ENCODE measurements at places on chromosomes 11 and 22.

- DNase-seq = no peak
Measured at GRCh38 chr11:2689651-2690575, 9.9 kb downstream of the KCNQ1OT1 start.

GRCh38 chr11:32184041-32184722, 93.3 kb downstream of the RCN1 start:
- no peak for DNase-seq

DNA sequence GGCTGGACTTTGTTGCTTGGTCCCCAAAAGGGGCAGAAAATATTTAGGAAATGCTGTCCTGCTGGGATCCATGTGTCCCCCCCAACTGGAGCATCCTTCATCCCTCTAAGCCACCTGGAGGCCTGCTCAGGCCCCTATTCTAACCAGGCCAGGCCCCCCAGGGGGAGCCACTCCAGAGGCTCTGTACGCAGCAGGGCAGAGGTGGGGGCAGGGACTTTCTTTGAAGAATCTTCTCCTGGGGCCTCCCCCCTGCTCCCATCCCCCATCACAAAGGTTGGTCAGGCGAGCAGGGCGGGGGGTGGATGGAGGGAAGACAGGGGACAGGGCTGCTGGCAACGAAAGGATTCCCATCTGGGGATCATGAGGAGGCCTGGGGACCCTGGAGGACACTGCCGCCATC, 170.8 kb downstream of the MN1 start:
- no peak for DNase-seq

DNA sequence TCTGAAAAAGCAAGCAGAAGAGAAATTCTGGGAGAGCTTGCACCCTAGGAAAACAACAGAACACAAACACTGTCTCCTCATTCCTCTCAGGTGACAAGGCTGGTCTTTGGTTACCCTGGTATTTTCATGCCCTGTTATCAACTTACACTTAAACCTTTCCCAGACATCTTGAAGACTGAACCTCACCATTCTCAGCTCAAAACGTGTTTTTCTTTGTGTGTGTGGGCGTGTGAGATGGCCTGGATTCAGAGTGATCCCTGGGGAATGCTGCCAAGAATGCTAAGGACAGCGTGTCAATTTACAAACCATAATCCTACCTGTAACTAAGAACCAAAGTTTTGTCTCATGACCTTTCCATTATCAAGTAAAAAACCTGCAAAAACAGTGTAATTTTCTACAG, 33.3 kb downstream of the ELF5 start:
- DNase-seq = no peak

DNA sequence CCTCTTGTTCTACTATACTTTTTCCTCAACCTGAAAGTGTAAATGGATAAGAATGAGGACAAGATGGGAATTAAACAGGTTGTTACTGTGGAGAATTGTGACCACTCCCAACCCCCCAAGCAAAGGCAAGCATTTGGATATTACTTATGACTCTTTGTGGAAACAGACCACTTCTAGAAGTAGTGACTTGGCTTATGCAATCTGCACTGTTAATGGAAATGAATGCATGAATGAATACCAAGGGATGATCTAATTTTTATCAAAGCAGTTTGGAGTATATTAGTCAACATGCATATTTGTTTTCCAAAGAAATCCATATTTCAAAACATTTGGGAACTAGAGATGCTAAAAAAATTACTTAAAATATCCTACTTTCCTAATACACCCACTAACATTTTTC, 35.3 kb downstream of the AMOTL1 start:
- no peak for DNase-seq

DNA sequence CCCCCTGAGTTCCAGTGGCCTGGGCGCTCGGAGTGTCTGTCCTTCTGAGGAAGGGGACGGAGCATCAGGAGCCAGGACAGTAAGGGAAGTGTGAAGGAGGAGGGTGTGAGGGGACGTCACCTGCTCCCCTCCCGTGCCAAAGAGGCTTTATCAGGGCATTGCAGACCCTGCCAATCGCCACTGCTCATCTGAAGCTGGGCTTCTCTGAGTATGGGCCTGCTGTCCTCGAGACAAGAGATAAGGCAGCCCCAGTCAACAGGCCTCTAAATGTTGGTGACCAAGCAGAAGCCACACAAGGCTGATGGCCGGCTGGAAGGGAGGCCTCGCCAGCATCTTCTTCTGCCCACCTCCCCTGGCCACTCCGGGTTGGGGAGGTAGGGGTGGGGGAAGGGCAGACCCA, 29.8 kb downstream of the LIF start:
- no peak for DNase-seq

DNA sequence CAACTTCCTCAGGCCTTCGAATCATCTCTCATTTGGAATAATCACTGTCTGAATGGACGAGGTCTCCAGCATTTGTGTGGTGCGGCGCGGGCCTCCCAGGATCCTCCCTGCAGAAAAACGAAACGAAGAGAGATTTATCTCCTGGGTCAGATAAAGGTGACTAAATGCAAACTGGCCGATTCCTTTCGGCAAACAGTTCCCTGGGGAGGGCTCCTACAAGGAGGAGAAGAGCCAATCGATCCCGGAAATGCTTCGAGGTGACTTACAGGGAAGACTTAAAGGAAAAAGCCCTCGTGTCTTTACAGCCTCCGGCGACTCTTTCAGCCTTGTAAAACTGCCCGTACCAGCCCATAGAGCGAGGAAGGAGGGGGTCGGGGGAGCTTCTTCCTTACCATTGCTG, 126.5 kb downstream of the MIAT start:
- DNase-seq = no peak

GRCh38 chr11:35065566-35065965, 73.4 kb upstream of the CD44 start:
- DNase-seq = no peak

DNA sequence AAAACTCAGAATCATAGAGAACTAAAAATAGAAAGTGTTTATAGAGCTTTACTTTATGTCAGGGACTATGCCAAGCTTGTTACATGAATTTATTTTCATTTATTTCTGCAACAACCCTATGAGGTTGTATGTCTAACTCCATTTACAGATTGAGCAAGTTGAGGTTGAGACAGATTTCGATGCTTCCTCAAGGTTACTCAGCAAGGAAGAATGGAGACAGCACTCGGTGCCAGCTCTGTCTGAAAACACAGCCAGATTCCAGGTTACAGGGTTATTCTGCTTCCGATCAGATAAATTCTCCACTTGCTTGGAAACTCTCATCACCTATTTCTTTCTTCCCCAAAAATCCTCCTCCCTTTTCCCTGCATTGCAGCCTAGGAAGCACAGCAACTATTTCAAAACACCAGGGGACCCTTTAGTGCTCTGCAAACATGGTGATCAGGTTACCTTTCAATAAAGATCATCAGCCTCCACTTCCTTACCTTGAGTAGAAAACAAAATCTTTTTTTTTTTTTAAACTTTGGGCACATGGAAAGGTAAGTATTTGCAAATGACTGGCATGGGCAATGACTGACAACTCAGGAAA, 7.0 kb downstream of the MMP3 start:
- DNase-seq = no peak
